Cerebellar cortex (tissue), 1 donor: ENCODE measurements at places on chromosomes 5 and 9.

DNA sequence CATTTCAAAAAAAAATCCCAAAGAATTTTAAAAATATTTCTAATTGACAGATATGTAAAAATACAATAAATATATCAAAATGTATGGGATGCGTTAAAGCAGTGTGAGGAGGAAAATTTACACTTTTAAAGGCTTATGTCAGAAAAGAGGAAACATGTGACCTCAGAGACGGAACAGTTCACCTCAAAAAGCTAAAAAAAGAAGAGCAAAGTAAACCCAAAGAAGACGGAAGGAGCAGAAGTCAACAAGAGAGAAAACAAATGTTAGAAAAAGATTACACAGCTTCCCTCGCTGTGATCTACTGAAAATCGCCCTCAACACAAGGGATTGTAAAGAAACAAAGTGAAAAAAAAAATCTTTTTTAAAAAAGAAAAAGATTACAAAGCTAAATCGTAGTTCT lies 186.9 kb downstream of the AUH start:
- no peak for DNase-seq

GRCh38 chr9:20330688-20331087 lies 291.6 kb downstream of the MLLT3 start:
- no peak for DNase-seq

DNA sequence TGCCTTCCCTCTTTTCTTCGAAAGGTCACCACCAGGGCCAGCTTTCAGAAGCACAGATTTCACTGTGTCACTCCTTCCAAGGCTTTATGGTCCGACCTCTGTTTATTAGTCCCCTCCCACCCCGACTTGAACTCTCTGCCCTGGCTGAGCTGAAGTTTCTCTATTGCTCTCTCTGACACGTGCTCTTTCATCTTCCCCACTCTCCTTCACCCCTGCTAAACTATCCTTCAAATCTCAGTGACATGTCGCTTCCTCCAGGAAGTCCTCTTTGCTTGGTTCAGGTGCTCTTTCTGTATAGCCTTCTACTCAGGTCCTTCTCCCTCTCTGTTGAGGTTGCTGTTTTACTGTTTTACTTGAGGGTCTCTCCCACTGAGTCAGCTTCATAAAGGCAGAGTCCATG lies 64.4 kb downstream of the ARHGEF37 start:
- DNase-seq, result no peak

GRCh38 chr5:106739127-106739526 lies 931.6 kb downstream of the EFNA5 start:
- no peak for DNase-seq

DNA sequence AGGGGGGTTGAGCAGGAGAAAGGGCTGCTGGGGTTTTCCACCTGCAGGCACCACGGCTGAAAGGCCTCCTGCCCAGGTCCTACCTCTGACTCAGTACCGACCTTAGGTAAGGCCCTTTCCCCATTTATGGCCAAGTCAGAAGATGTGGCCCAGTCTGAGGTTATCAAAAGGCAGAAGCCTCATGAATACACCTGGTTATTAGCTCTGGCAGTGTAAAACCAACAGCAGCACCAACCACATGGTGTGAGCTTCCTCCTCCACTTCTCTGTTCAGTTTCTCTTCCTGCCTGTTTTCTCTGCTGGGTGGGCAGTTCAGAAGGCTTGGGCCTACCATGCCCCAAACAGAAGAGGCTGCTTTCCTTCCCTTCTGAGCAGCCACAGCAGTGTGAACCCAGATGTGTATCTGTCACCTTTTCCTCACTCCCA lies 86.9 kb downstream of the UGCG start:
- no peak for DNase-seq

GRCh38 chr9:83509402-83509801 lies 28.8 kb downstream of the FRMD3 start:
- no peak for DNase-seq
